Activated CD8-positive, alpha-beta memory T cell treated with anti-CD3 and anti-CD28 coated beads for 4 hours (primary cell): ENCODE measurements at places on chromosomes 1 and 21.

DNA sequence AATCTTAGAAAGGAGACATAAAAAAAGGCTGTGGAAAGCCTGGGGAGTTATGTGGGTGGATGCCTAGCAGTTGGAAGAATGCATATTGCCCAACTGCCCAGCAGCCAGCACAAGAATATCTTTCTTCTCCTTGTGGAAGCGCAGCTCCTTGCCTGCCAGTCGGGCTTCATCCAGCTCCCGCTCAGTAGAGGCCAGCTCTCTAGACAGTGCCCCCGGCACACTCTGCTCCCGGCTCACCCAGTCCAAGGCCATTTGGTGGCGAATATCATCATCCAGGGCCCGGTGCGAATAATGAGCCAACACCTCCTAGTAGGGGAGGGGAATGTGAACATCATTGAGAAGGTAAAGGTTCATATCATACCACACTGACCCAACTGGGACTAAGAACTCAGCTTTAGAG is 9.0 kb upstream of the RBM8A start:
- DNase-seq, result no peak

DNA sequence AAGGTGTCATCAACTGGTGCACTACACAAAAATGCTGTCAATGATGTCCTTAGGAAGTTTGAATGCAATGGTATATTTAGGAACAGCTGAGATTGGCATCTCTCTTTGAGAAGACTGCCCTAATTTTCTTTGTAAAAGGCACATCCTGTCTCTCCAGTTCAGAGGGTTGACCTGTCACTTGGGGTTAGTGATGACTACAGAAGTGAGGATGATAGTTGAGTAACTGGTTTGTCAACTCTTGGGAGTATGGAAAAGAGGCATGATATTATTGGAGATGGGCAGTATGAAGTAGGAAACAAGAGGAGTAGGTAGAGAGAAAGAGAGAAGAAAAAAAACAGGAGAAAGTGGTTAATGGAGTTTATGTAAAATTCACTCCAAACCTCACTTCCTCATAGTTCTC is 40.4 kb upstream of the PIGC start:
- DNase-seq, result no peak

GRCh38 chr1:236354330-236355147 is 39.5 kb upstream of the EDARADD start:
- DNase-seq, result no peak

DNA sequence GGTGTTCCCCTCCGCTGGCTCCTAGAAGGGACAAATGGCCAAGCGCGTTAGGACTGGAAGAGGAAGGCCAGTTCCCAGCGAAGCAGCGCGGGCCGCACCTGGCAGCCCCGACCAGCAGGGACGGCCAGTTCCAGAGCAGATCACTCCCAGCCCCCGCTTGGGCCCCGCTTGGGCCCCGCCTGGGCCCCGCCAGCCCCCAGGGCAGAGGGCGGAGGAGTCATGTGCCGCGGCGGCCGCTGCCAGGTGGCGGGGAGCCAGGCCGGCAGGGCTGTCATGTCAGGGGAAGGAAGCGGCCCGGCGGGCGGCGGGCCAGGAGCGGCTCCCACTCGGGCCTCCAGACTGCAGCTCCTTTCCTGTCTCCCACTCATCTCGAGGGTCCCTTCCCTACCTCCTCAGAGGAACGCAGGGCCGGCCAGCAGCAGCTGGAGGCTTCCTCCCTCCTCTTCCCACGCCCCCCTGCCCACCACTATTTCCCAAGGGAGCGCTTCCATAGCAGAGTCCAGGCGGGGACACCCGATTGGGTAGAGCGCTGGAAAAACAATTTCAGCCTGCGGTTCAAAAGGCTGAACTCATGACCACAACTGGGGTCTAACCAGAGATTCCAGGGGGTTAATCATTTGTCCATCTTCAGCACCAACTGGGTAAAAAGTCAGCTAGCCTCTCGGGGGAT is 16.5 kb downstream of the ZNF697 start:
- no peak for DNase-seq

GRCh38 chr1:26449868-26450267 is 17.7 kb downstream of the DHDDS start:
- no peak for DNase-seq

- DNase-seq, result no peak
These were observed 47.3 kb downstream of the RAP1GAP start for GRCh38 chr1:21621761-21622436.

GRCh38 chr1:153552335-153552734 is 3.3 kb upstream of the S100A3 start:
- DNase-seq, result no peak

- DNase-seq, result no peak
These were observed 1.7 kb downstream of the COL8A2 start for GRCh38 chr1:36123356-36123755.

DNA sequence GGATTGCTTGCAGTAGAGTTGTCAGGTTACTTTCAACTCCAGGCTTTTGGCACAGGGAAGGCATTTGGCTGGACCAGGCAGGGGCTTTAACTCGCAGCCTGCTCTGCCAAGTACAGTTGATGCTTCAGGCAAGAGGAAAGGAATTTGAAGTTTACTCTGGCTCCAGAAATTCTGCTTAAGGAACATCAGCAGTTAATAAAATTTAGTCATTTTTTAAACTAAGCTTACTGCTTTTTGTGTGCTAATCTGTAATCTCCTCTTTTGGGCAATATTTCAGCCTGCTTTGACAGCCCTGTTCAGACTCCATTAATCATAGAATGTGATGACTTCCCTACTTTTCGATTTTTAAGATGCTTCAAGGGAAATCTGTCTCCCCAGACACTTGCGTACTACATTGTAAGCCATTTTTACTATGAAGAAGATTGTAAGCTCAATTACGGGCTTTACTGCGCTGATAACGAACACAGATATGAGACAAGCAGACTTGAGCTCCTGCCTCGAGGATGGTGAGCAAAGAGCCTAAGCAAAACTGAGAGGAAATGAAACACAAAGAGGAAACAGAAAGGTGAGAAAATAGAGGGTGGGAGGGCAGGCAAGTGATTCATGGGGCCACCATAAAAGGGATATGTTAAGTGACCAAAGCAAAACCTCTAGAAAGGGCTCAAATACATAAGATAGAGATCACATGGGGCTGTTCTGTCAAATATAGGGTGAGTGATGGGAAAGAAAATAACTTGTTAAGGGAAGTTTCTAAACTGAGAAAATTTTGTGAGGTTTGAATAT is 76.6 kb upstream of the VAV3 start:
- no peak for DNase-seq

DNA sequence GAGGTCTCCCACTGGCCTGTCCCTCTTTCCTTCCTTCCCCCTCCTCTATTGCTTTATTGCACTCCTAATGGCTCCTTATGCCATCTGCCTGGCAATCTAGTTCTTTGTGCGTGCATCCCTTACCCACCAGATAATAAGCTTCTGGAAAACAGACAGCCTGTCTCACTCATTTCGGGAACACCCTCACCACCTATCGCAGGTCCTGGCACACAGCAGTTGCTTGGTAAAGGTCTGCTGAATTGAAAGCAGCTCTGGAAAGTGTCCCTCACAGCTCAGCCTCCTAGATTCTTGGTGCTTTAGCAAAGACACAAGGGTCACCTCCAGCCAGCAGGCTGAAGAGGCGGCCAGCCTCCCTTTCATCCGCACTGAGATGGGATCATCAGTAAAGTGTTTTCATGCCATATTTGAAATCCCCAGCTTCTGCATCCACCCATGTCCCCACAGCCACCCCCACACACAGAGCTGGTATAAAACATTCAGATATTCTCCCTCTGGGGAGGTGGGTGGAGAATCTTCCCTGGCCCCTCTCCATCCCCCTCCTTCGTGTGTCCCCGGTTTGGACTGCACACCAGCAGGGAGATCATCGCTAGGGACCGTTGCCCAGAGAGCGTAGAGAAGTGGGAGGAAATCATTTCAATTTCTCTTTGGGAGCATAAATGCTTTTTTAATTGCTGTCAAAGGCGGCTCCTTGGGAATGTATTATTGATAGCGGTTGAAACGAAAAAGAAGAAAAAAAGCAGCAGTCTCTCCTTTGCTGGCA is 29.1 kb upstream of the ATP2B4 start:
- DNase-seq, result no peak

DNA sequence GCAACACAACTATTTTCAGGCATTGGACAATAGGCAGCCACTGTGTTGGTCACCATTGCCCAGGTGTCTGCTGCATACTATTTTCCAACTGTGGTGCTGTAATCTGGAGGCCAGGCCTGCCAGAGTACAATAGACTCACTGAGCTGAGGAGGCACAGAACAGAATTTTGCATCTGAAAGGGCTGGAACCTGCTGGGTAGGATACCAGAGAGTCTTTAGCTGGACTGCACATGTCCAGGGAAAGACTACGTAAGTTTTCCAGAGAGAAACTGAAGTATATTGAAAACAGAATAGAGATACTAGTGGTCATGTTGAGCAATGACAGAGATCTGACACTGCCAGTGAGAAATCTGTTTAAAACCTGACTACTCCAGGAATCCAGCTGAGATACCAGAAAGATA is 200.8 kb downstream of the RASAL2 start:
- DNase-seq, result no peak

GRCh38 chr1:201369209-201369608 is 8.3 kb downstream of the TNNT2 start:
- DNase-seq, result no peak

GRCh38 chr1:28900562-28900961 is 13.8 kb upstream of the EPB41 start:
- no peak for DNase-seq

DNA sequence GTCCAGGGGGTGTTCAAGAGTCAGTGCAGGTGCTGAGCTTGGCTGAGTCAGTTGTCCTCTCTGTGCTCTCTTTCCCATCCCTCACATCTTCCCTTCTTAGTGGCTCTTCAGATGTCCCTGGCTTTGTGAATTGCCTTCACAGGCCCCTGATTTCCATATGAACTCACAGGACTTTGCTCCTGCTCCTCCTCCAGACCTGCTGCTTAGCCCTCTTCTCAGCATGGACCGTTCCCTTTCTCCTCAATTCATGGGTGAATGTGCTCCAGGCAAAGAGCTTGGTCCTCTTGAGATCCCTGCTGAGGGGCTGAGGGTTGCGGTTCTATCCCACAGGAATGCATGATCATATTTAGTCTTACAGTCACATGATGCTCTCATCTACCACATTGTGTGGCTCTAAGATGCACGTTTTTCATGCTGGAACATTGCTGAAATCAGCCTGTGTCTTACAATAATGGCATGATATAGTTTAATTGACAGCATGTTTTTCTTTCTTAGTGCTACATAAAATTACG is 30.5 kb downstream of the CACNA1E start:
- DNase-seq, result no peak

DNA sequence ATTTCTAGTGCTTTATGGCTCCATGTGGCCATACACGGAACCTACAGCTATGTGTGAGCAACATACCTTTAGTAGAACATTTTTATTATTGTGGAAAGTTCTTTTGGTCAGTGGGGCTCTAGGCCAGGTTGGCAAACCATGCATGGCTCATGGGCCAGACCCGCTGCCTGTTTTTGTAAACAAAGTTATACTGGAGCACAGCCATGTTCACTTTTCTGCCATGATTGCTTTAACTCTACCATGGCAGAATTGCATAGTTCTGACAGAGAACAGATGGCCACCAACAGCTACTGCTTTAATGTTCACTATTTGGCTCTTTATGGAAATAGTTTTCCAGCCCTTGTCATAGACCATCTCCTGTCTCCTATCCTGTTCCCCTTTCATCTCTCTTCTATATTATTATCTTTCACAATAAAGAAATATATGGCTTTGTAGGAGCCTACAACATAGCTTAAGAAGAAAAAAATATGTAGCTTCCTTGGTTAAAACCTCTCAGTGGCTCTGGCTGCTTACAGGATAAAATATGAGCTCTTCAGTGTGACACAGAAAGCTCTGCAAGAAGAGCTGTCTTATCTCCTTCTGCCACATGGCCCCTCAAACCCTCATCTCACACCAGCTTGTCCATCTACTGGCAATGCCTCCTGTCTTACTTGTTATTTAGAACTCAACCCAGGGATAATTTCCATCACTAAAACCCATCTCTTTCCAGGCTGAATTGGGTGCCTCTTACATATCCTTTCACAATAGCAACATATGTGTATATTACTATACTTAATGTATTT is 54.6 kb upstream of the RWDD3 start:
- DNase-seq, result no peak

DNA sequence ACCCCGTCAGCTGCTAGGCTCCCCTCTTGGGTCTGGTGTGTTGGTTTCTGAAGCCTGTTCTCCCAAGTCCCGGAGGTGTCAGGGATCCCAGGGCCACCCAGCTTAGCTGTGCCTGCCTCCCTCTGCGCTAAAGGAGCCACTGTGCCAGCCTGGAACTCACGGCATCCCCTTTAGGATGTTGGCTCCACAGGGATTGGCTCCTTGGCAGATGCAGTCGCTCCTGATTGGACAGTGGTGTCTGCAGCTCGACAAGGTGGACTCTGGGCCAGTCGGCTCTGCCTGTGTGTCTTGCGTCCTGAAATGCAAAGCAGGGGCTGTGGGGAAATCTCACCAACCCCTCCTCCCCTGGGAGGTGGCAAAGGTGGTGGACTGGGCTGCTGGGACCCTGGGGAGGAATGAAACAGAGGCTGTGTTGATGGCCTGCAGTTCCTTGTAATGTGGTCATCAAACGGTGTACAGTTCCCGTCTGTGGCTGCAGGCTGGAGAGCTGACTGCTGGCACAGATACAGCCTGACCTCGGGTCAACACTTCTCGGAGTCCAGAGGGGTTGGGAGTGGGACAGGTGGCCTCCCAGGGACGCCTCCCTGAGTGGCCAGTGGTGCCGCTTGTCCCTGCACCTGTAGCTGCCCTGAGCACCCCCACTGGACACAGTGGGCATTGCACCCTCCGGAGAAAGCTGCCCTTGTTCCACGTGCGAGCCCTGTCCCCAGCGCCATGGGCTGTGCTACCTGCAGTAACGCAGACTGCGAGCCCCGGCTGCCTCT is 11.5 kb upstream of the KCNAB2 start:
- no peak for DNase-seq

DNA sequence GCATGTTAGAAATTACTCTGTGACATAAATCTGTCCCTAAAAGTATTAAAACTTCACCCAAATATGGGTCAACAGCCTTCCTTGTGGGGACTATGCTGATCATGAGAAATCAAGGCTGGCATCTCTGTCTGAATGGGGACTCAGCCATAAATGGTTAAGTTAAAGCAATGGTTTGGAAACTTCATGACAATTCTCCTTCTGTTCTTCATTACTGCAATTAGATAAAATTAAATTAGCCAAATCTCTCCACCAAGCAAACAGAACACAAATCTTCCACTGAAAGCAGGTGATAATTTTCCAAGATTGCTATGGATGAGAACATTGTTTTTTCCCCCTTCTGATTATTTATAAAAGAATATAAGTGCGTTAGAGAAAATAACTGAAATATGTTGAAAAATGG is 346.1 kb downstream of the KCNH1 start:
- no peak for DNase-seq

- no peak for DNase-seq
These were observed 49.8 kb downstream of the PRDM2 start for GRCh38 chr1:13749543-13750341.

GRCh38 chr1:119331915-119332314 is 36.7 kb upstream of the HAO2 start:
- no peak for DNase-seq

- DNase-seq, result no peak
These were observed 13.7 kb downstream of the BLACAT1 start for GRCh38 chr1:205442051-205442725.

GRCh38 chr1:31981456-31981839 is 32.2 kb upstream of the KHDRBS1 start:
- no peak for DNase-seq

GRCh38 chr1:96996001-96996400 is 274.4 kb downstream of the PTBP2 start:
- no peak for DNase-seq

GRCh38 chr1:41560931-41561330 is 76.4 kb upstream of the EDN2 start:
- DNase-seq, result no peak

GRCh38 chr1:162161916-162162550 is 92.5 kb downstream of the NOS1AP start:
- DNase-seq, result no peak
